NCI-H1417 (cell line): ENCODE measurements at places on chromosomes 7 and 10.

DNA sequence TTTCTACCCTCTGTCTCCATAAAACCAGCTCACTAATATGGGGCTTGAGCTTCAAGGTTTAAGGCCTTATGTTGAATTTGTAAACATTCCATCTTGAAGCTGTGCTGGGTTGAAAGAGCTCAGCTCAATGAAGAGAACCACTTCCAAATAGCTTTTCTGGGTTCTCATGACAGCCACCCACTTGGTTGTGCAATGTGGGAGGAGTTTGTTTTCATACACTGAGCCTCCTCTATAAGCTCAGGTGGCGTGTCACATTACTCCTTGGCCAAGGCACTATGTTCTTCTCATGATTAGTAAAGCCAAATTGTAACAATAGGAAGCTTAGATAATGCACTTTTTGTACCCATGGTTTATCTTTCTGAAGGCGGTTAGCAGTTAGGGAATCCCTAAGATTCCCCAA, 265.6 kb downstream of the PTEN start:
- DNase-seq, result no peak

DNA sequence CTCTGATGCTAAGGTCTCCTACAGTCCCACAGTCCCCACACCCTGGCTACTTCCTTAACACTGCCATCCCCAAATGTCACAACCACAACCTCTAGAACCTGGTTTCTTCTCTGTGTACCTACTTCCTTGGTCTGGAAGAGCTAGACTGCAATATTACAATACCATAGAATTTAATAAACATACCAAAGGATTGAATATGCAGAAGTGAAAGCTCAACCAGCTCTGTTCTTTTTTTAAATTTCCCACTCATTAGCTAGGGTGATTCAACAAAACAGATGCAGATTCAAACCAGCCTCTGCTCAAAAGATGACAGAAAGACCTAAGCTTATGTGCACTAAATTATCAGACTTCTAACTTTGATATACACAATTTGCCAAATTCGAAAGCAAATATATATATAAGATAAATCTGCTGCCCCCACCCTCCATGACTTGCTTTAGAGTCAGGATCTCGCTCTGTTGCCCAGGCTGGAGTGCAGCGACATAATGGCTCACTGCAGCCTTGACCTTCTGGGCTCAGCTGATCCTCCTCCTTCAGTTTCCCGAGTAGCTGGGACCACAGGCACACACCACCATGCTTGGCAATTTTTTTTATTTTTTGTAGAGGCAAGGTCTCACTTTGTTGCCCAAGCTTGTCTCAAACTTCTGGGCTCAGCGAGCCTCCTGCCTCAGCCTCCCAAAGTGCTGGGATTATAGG, 212.6 kb downstream of the CHCHD3 start:
- no peak for DNase-seq

DNA sequence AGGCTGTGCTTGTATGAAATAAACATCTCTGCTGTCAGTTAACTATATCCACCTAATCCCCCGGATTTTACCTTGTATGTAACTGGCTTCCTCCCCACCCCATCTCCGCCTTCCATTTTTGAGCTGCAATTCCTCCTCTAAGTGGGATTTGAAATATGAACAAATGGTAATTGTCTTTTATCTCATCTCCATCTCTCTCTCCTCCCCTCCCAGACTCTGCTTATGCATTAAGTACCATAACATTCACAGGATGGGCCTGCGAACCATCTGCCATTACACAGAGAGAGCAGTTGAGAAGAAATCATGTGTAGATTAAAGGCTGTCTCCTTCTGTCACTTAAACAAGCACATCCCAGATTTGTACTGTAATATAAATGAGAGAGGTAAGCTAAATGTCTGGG, 1169.9 kb downstream of the TYW1 start:
- DNase-seq, result peak; percentile 70

DNA sequence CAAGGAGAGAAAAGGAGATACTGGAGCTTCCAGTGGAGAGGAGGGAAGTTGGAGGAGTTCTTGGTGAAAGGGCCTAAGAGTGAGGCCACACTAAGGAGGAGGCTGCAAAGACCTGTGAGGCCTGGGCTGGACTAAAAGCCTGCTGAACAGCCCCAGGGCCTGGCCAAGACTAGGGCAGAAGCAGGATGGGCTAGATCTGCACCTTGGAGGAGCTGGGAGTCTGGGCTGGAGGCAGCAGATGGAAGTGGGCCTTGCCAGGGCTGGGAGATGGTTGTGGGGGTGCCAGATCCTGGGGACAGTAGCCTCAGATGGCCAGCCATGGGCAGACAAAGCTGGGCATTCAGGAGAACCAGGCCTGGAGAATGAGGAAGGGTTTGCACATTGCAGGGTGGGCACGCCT, 6.5 kb upstream of the PURB start:
- DNase-seq, result no peak

DNA sequence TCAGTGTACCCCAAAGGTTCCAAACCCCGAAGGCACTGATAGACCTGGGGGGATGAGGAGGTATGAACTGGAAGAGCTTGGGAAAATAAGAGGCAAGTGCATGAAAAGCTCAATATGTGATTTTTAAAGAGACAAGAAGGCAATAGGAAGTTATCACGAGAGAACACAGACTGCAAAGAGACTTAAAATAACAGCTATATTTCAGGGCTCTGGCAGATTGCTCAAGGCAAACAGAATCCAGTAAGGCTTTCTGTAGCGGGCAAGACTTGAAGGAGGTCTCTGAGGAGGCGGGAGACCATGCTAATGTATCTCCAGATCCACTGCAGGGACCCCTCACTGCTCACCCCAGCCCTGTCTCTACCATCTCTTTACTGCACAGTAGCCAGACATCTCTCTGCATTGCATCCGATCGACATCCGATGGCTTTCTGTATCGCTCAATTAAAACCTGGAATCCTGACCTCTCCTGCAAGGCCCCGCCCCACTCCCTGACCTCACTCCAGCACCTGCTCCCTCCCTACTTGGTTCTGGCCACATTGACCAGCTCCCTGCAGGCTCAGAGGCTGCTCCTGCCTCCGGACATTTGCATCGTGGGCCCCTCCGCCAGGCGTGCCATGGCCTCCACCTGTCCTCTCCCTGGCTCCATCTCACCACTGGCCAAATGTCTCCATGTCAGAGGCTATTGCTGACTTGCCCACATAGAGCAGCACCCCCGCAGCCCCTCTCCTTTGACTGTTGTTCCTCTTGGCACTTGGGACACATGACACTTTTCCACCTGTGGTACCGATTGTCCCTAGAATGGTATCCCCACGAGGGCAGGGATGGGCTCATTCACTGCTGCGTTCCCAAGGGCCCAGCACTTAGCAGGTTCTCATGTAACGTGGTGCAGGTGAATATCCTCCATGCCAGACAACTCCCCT, 118.0 kb downstream of the PRKAG2 start:
- no peak for DNase-seq
